ENCODE measurements at places on chromosomes 6 and 20.
A peak's percentile ranks its signal among the peaks of the same experiment; 100 is the strongest.

GRCh38 chr6:140540743-140541142 is 1166.3 kb upstream of the CITED2 start:
- no peaks in the 10 kb centered on the region for H3K36me3 ChIP-seq
- no peaks in the 10 kb centered on the region for H3K4me1 ChIP-seq
- no peaks in the 10 kb centered on the region for H3K27me3 ChIP-seq
- H3K4me3 ChIP-seq: no peak overlapping the region

DNA sequence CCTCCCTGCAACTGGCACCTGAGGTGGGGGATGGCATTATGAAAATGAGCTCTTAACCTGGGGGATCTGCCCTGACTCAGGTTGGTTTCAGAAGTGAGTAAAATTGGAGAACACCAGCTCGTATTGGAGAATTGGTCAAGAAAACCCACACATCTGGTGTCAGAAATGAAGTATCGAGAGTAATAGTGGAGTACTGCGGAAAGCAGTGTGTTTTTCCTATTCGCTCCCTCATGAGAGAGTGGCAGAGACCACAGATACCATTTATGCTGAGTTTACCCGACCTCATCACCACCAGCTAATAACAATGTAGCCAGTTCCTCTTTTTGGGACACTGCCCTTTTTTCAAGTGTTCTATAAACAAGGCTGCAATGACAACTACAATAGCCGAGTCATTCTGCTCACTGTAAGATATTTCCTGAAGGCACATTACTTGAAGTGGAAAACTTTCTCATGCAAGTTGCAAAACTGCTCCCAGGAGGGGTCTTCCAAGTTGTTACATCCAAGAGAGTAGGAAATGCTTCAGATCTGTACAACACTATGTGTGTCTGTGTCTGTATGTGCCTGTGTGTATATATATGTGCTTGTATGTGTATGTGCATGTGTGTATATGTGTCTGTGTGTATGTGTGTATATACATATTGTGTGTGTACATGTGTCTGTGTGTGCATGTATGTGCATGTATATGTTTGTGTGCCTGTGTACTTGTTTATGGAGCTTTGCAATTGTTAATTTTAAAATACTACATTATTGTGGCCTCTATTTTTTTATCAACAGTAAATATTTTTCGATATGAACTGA is 106.0 kb upstream of the CST7 start:
- no peak overlapping the region for H3K4me3 ChIP-seq
- no peak for DNase-seq

- H3K4me1 ChIP-seq: no peaks in the 10 kb centered on the region
- H3K27ac ChIP-seq: no peak overlapping the region
- no peak for DNase-seq
- H3K27me3 ChIP-seq: peaks cover 2% of the 10 kb centered on the region
- no peak overlapping the region for H3K4me3 ChIP-seq
- H3K36me3 ChIP-seq: no peaks in the 10 kb centered on the region
Measured at GRCh38 chr6:168929871-168930450, 323.7 kb downstream of the THBS2 start.

GRCh38 chr6:1774226-1774915 is 164.7 kb downstream of the FOXC1 start:
- H3K4me1 ChIP-seq: peaks cover 7% of the 10 kb centered on the region
- H3K27me3 ChIP-seq: no peaks in the 10 kb centered on the region
- no peak overlapping the region for H3K27ac ChIP-seq
- no peak for DNase-seq

GRCh38 chr6:42257614-42258013 is 40.0 kb upstream of the MRPS10 start:
- H3K36me3 ChIP-seq: peaks cover 47% of the 10 kb centered on the region
- no peak overlapping the region for H3K27ac ChIP-seq
- no peak for DNase-seq
- H3K4me3 ChIP-seq: no peak overlapping the region

- no peaks in the 10 kb centered on the region for H3K4me1 ChIP-seq
- no peaks in the 10 kb centered on the region for H3K36me3 ChIP-seq
- no peaks in the 10 kb centered on the region for H3K27me3 ChIP-seq
- no peak for DNase-seq
Measured at GRCh38 chr6:170184316-170184715, 106.6 kb downstream of the DLL1 start.

DNA sequence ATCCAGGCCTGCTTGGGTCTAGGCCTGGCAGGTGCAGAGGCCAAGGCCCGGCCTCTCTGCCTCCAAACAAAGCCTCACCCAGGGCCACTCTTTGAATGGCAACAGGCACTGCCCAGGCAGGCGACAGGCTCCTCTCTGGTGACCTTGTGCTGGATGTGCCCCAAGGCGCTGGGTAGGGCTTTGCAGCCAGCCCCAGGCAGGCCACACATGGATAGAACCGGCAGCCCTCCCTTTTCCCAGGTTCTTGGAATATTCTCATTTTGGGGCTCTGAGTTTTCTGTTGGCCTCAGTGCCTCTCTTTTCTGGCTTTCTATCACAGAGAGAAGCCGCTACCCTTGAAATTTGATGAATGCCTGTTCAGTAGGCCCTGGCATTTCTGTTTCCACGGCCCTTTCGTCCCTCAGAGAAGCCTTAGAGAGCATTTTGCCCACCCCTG is 18.9 kb downstream of the PKIG start:
- H3K4me1 ChIP-seq: peaks cover 5% of the 10 kb centered on the region
- DNase-seq: no peak
- no peaks in the 10 kb centered on the region for H3K27me3 ChIP-seq
- H3K36me3 ChIP-seq: no peaks in the 10 kb centered on the region

DNA sequence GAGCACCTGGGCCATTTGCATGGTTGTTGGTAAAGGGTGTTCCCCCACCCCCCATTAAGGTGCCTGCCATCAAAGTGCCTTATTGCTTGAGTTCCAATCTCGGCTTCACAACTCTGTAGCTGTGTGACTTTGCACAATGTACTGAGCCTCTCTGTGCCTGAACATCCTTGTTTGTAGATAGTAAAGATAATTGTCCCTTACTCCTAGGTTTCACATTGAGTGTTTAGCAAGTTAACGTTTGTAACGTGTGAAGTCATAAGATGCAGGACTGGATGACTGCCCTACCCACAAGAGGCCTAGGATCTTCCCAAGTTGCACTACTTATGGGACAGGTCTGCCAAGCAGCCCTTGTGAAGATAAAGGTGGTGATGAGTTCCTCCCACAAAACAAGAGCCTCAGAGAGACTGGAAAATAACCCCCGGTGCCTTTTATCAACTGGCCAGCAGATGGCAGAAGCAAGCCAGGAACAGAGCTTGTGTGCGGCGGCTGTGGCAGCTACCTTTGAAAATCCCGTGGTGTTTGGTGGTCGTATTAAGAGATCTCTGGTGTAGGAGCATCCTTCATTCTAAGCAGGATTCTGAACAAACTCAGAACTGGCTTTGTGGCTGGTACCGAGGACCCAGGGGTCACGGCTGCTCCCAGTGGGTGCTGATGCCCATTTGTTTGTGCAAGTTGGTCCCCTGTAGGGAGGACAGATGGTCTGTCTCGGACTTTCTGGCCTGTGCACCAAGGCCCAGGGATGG is 99.1 kb downstream of the CDH26 start:
- DNase-seq: peak; percentile 30
- H3K27me3 ChIP-seq: no peaks in the 10 kb centered on the region
- no peaks in the 10 kb centered on the region for H3K36me3 ChIP-seq

DNA sequence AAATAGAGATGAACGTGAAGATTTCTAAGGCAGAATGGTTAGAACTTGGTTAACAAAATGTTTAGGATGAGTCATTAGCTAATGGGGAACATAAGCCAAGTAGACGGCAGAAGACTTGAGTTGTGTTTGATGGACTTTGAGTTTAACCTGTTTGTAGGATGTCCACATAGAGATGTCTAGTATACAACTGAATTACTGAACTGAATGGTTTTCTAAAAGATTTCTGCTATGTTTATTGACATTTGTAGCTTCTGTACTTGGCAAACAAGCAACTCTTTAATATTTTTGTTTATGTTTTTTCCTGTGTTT is 54.5 kb upstream of the DYNLRB1 start:
- no peaks in the 10 kb centered on the region for H3K4me1 ChIP-seq
- no peak overlapping the region for H3K4me3 ChIP-seq
- H3K27ac ChIP-seq: no peak overlapping the region
- H3K27me3 ChIP-seq: no peaks in the 10 kb centered on the region

DNA sequence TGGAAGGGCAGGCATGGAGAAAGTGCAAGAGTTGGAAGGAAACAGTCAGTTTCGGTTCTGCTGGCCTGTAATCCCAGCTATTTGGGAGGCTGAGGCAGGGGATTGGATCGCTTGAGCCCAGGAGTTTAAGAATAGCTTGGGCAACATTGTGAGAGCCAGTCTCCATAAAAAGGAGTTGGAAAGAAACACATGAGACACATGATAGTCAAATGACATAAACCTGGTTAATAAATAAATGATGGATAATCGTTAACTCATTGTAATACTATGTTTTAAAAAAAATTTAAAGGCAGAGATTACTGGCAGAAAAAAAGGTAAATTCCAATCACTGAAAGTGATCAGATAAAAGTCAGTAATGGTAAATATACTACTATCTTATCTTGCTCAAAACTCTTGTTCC is 37.2 kb upstream of the PHACTR1 start:
- DNase-seq: no peak
- H3K27me3 ChIP-seq: no peaks in the 10 kb centered on the region
- no peak overlapping the region for H3K4me3 ChIP-seq

- no peaks in the 10 kb centered on the region for H3K4me1 ChIP-seq
- no peak for DNase-seq
- H3K27ac ChIP-seq: no peak overlapping the region
- H3K36me3 ChIP-seq: no peaks in the 10 kb centered on the region
- no peak overlapping the region for H3K4me3 ChIP-seq
- no peaks in the 10 kb centered on the region for H3K27me3 ChIP-seq
Measured at GRCh38 chr20:46230106-46230491, 78.2 kb downstream of the CDH22 start.

DNA sequence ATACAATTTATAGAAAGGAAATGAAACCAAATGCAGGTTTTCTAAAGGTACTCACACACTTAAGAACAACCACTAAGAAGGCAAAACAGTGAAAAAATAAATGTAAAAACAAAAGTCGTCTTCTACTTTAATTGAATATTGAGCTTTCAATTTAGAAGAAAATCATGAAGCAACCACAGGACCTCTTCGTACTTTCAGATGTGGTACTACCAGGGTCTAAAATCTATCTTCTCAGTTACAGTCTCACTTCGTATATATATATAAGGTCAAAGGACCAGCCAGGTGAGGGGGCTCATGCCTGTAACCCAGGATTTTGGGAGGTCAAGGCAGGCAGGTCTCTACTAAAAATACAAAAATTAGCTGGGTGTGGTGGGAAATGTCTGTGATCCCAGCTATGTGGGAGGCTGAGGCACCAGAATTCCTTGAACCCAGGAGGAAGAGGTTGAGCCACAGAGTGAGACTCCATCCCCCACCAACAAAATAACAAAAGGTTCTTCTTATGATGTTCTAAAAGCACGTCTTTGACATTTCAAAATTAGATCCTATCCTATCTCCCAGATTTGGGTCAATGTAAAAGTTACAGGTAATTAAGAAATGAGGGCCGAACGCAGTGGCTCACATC is 12.5 kb downstream of the ROMO1 start:
- H3K36me3 ChIP-seq: peaks cover 82% of the 10 kb centered on the region
- DNase-seq: no peak
- no peaks in the 10 kb centered on the region for H3K27me3 ChIP-seq
- H3K27ac ChIP-seq: no peak overlapping the region
- peaks cover 12% of the 10 kb centered on the region for H3K4me1 ChIP-seq

DNA sequence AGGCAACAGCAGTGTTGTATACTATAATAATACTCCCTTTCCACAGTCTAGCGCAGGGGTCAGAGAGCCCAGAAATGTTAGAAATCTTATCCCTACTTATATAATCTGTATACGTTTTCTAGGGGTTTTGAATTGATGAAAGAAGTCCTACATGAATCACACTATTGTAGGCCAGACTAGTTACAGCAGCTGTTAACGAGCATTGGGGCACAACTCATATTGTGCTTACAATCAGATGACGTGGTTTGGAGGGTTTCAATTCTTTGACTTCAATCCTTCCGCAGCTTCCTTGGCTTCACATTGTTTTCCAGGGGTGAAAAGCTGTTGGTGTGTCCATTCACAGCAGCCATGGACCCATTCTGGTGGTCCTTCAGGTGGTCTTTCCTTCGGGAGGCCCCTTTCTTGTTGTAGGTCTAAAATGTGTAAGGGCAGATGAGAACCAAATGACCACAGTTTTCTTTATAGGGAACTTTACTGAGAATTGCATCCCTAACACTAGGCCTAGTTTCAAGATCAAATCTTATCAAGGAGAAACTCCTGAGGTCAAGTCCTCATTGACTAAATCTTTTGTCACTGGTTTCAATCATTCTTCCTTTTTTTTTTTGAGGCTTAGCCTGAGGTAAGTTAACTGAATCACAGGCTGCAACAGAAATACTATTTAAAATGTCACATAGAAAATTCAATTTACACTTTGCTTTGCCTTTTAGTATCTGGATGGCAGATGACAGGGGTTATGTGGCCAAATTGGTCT is 79.7 kb downstream of the ELOVL5 start:
- H3K36me3 ChIP-seq: peaks cover 77% of the 10 kb centered on the region
- H3K27ac ChIP-seq: no peak overlapping the region
- no peaks in the 10 kb centered on the region for H3K4me1 ChIP-seq
- H3K27me3 ChIP-seq: no peaks in the 10 kb centered on the region

DNA sequence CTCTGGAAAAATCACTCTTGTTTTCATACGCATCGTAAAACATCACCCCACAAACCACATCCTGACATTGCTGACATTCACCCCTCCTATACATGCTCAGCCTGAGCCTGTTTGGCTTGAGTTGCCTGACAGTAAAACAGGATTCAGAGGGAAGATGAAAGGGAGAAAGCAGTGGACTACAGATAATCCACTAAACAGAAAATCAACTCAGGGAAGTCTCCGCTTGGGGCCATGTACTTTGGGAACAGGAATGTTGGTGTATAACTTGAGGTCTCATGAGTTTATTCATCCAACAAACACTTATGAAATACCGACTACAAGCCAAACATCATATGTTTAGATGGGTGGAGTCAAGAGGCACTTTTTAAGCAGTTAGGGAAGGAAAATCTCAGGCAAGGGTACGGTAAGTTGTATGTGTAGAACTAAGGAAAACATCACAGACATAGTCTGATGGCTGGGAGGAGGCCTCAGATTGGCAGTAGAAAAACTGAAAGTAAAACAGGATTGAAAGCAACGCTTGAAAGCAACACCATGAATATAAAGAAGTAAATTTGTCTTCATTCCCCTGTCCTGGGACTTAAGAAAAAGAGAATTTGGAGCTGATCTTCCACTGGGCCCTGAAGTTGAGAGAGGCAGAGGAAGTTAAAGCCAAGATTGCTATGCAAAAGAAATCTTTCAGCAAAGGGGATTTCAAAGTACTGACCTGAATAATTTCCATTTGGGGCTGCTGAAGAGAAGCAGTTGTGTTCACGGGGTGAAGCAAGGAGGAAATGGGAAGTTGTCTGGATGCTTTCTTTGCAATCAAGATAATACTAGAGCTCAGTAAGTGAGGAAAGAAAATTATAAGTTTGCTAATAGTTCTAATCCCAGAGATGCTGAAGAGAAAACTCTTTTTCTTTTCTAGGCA is 28.8 kb downstream of the PDE7B start:
- no peaks in the 10 kb centered on the region for H3K27me3 ChIP-seq
- peak overlapping the region; percentile 43 for H3K4me3 ChIP-seq
- DNase-seq: peak; percentile 20
- H3K4me1 ChIP-seq: peaks cover 11% of the 10 kb centered on the region

All from effector memory CD4-positive, alpha-beta T cell (primary cell).